ENCODE measurements at places on chromosomes 11 and 22.

- ATAC-seq = peak; percentile 90
Measured at GRCh38 chr11:128544471-128545051, 42.8 kb downstream of the ETS1 start.

DNA sequence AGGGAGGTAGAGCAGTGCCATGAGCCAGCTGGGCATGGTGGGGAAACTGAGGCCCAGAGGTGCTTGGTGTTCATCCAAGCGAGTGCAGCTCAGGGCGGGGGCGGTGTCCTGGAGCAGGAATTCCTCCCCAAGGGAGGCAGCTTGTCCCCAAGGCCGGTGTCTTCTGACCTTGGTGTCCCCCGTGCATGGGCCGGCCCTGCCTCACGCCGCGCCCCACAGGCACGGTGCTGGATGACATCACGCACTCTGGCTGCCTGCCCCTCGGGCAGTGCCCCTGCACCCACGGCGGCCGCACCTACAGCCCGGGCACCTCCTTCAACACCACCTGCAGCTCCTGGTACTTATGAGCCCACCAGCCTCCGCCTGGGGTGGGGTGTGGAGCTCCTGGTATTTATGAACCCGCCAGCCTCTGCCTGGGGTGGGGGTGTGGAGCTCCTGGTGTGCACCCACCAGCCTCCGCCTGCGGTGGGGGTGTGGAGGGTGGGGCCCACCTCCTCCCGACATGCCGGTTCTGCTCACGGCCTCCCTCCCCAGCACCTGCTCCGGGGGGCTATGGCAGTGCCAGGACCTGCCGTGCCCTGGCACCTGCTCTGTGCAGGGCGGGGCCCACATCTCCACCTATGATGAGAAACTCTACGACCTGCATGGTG is 6.7 kb downstream of the MUC5B start:
- ATAC-seq = no peak

DNA sequence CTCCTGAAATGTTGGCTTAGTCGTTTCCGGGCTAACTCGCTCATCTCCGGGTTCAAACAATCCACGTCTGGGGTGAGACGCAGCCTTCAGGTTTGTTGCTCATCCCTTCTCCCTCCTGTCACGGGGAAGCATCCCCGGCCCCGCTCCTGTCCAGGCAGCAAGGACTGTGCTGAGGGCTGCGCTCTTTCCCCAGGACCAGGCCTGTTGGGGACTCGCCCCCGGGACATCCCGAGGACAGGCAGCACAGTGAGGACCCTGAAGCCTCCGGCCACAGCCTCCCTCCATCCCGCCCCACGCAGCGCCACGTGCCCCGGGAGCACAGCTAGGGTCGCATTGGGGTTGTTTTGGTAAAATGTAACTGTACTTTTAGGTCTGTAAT is 252.0 kb downstream of the BRD1 start:
- ATAC-seq = no peak

- no peak for ATAC-seq
Measured at GRCh38 chr11:117559698-117560097, 232.0 kb downstream of the CEP164 start.

DNA sequence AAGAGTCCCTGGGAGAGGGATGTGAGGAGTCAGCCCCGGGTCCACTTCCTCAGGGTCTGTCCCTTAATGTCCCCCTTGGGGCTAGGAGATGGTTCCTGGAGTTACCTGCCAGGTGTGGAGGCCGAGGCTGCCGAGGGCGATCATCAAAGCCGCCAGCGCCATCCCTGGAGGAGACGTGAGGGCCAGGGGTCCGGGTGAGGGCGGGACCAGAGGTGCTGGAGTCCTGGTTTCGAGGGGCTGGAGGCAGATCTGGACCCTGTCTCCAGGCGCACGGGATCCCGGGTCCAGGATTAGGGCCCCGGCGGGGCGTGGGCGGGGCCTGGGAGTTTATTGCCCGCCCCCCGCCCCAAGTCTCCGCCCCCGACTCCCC is at the start of gene ART5:
Gene ART5, minus strand, starts transcription at position 292 of the 370 bp plus-strand sequence. Its CDS starts 130 bp downstream, at position 162.
- no peak for ATAC-seq

- ATAC-seq = no peak
Measured at GRCh38 chr22:41459431-41459830, 9.1 kb downstream of the PHF5A start.

- ATAC-seq = no peak
Measured at GRCh38 chr11:102268985-102269470, 48.3 kb upstream of the BIRC3 start.

- ATAC-seq = peak; percentile 52
Measured at GRCh38 chr11:71252770-71253730, 673 bp upstream of the SHANK2 start.

DNA sequence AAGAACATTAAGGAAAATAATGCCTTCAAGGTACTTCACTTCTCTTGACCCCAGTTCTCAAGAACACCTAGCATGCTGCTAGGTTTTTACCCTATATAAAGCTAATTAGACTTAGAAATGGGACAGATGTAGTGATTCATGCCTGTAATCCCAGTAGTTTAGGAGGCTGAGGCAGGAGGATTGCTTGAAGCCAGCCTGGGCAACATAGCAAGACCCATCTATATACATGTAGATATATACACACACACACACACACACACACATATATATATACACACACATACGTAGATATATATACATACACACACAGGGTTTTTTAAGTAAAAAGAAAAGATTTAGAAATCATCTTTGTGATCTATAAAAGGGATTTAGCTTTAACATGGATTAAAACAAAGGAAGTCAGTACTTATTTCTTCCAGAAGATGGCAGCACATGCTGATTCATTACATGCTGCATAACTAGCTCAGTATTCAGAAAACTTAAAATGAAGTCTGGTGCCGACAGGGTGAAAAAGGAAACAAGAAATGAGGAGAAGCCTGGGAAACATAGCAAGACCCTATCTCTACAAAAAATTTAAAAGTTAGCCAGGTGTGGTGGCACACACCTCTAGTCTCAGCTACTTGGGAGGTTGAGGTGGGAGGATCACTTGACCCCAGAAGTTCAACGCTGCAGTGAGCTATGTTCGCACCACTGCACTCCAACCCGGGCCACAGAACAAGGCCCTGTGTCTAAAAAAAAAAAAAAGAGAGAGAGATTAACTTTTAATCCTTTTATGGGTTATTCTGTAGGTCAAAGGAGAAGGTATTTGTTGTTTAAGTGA is 28.5 kb upstream of the RBX1 start:
- ATAC-seq = peak; percentile 27

DNA sequence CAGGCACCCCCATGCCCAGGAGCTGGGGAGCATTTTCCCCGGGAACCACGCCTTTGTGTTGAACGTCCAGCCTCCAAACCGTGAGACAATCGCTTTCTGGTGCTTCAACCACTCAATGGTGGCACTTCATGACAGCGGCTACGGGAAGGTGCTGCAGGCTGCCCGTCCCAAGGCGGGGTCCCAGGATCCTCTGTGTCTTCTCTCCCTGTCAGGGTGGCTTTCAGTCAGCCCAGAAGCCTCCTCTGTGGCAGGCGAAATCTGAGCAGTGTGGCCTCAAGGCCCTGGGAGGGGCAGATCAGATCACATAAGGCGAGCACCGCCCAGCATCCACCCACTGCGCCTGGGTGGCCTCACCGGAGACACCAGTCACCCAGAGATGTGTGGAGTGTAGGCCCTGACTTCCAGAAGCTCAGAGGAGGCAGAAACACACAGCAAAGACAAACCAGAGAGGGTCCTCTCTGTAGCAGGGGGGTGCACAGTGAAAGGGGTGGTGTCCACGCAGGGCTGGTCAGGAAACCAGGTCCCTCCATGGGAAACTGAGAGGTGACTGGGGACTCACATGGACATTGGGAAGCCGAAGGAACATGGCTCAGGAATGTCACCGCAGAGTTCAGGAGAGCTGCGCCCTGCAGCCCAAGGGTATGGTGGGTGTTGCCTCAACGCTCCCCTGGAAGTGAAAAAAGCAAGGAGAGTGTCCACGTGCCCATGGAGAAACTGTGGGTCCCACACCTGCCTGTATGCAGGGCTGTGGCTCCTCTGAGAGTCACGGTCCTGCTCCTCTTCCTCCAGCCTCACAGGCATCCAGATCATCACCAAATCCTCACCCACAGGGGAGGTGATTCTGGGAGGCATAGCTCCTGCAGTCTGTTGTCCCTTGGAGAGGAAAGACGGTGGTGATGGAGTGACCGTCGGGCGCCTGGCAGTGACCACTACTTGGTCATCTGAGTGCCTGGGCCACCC is 1420.7 kb downstream of the TBC1D22A start:
- no peak for ATAC-seq

- ATAC-seq = no peak
Measured at GRCh38 chr22:43895986-43896645, 4.3 kb upstream of the PNPLA5 start.

GRCh38 chr11:47908198-47908597 is 60.0 kb upstream of the NUP160 start:
- ATAC-seq = no peak

- ATAC-seq = peak; percentile 29
Measured at GRCh38 chr22:44348971-44349560, 36.3 kb upstream of the SHISAL1 start.

GRCh38 chr22:47569389-47570299 is 807.2 kb downstream of the TBC1D22A start:
- ATAC-seq = no peak

- no peak for ATAC-seq
Measured at GRCh38 chr22:26849575-26849974, 192.2 kb downstream of the MIAT start.

GRCh38 chr11:131598305-131598704 is 227.9 kb downstream of the NTM start:
- ATAC-seq = peak; percentile 88

- ATAC-seq = peak; percentile 88
Measured at GRCh38 chr11:126452241-126453101, 97.0 kb downstream of the ST3GAL4 start.

DNA sequence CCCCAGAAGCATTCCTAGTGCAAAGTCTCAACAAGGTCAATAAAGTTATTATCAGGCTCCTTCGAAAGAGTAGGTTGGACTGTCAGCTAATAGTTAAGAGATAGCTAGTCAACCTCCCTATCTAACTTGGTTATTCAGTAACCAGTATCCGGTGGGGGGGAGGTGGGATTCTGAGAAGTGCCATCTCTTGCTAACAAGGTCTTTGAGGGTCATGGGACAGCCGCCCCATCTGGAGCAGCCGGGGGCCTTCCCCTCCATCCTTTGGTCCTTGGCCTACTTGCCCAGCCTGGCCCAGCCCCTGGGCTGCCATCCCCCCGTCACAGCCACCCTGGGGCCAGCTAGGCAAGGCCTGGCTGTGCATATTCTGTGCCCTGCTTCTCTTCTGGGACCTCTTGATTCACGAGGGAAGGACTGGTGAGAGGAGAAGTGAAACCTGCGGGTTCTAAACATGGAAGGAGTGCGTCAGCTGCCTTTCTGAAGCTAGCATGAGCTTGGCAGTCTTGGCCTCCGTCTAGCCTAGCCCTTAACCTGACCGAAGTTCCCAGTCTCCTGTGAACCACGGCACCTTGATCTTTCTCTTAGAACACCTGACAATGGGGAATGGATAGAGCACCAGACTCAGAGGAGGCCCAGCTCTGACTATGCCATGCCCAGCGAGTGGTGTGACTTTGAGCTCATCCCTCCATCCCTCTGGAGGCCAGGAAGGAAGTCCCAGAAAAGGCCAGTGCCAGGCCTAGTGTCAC is 9.3 kb downstream of the SLC37A2 start:
- no peak for ATAC-seq

GRCh38 chr11:119888119-119888518 is 159.1 kb upstream of the NECTIN1 start:
- peak; percentile 41 for ATAC-seq

Data from motor neuron (in vitro differentiated cells).